ENCODE measurements at places on chromosomes 6 and 20.

DNA sequence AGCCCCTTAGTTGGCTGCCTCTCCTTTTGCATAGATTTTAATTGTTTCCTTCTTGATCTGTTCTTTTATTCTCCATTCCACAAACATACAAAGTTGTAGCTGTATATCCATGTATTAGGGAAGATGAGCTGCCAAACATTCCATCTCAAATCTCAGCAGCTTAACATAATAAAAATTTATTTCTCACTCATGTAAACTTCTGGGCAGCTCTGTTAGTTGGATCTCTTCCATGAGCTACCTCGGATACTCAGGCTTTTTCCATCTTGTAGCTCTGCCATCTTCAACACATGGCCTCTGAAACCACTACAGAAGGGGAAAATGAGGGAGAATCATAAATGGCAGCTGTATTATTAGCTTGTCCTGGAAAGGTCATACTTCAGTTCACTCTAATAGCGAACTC lies 149.4 kb upstream of the BMP2 start:
- DNase-seq: no peak

- no peak for DNase-seq
These were observed 20.0 kb upstream of the LIN28B start for GRCh38 chr6:104936766-104937535.

GRCh38 chr6:50380406-50381098 lies 330.8 kb upstream of the DEFB112 start:
- no peak for DNase-seq

GRCh38 chr6:97292671-97293070 lies 9.7 kb upstream of the MMS22L start:
- DNase-seq: no peak

- peak; percentile 75 for DNase-seq
These were observed at the start of gene C6orf47 for GRCh38 chr6:31660381-31661261. Gene C6orf47 (minus strand): TSS chr6:31660778. CDS start chr6:31659947, 831 bp downstream.

DNA sequence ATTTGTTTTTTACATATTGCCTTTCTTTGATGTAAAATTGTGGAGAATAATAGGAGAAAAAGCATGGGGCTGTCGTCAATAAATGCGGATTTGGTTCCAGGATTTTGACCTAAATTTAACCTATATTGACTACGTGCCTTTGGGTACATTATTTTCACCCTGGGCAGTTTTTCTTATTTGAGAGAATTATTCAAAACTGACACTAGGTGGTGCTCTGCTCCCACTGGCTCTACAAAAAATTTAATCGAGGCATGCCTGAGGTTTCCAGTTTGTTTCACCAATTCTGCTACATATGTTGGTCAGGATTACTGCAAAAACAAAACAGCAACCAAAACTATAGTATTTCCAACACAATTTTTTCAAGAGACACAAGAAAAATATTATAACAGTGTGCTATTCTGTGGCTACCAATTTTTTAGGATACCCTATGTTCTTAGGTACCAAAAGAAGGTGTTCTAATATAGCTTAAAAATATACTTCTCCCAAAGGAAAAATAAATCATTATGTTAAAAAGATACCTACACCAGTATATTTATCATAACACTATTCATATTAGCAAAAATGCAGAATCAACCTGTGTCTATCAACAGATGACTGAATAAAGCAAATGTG lies 48.6 kb upstream of the FABP7 start:
- DNase-seq: peak; percentile 33

DNA sequence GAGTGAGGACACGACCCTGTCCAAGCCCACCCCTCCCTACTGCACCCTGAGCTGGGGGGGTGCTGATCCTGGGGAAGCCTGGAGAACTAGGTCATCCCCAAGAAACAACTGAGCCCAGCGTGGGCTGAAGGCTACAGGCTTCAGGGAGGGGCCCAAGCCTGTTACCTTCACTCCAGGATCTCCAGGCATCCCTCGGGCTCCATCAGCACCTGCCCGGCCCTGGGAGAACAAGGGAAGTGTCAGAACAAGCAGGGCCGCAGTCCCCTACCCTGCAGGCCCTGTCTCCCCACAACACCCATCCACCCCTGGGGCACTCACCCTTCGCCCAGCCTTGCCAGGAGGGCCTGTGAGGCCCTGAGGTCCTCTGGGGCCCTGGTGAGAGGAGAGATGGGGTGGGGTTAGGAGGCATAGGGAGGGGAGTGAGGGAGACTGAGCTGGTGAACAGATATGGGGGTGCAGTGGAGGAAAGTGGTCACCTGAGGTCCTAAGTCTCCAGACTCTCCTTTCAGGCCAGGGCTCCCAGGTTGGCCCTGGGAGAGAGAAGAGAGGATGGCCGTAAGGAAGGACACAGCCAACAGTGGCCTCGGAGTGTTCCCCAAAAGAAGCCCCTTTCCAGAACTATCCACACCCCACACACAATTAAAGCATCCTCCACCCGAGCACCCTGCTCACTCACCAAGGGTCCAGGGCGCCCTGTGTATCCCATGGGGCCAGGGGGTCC lies 13.4 kb downstream of the COL11A2 start:
- no peak for DNase-seq

- DNase-seq: no peak
These were observed 1.7 kb upstream of the EIF6 start for GRCh38 chr20:35286077-35286898.

GRCh38 chr20:36281785-36282380 lies 24.3 kb upstream of the DLGAP4 start:
- no peak for DNase-seq

DNA sequence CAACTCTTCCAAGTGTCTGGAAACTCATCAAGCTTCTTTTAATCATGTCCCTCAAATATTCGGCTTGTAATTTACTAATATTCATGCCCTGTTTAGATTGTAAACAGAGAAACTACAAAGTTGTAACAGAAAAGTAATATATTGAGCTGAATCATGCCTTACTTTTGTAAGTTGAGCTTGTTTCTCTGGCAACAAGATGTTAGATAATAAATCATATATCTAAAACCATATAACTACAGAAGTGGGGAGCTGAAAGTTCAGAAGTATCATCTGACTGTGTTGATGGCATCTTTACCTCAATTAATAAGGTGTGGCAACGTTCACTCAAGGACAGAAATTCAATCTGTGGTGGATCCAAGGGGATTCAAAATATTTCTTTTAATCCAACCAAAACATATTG lies 263.9 kb downstream of the PLCB1 start:
- no peak for DNase-seq

DNA sequence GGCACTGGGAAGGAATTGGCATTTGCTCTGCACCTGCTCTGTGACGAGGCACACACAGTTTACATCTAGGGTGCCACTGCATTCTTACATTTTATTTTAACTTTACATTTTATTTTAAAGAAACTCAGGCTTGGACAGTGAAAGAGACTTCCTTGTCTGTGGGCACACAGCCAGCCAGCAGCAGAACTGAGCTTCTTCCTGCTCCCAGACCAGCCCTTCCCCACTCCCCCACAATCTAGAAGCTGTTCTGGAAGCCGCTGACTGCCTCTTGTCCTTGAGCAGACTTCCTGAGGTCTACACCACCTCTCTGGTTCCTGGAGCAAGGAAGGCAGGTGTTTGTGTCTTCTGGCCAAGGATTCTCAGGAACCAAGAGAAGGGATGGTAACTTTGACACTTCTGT lies 27.9 kb upstream of the CD93 start:
- DNase-seq: no peak

DNA sequence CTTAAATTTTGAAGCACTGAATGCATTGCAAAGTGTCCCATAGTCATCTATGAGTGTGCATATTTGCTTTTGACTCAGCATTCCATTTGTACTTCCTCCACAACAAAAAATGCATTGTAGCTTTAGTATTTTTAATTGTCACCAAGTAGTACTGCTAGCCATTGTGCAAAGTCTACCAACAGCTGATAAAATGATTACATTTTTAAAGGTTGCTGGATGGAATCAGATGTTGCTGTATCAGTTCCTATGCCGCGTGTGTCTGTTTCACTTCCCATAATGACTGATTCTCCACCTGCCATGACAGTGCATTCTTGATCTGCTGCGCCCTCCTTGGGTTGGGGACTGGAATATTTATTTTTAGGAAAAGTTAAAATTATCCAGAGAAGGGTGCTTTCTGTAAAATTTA lies 41.2 kb downstream of the SLX4IP start:
- DNase-seq: no peak

- no peak for DNase-seq
These were observed 273.1 kb downstream of the HAO1 start for GRCh38 chr20:7667194-7667593.

- no peak for DNase-seq
These were observed 4.7 kb upstream of the C6orf132 start for GRCh38 chr6:42147138-42147562.

DNA sequence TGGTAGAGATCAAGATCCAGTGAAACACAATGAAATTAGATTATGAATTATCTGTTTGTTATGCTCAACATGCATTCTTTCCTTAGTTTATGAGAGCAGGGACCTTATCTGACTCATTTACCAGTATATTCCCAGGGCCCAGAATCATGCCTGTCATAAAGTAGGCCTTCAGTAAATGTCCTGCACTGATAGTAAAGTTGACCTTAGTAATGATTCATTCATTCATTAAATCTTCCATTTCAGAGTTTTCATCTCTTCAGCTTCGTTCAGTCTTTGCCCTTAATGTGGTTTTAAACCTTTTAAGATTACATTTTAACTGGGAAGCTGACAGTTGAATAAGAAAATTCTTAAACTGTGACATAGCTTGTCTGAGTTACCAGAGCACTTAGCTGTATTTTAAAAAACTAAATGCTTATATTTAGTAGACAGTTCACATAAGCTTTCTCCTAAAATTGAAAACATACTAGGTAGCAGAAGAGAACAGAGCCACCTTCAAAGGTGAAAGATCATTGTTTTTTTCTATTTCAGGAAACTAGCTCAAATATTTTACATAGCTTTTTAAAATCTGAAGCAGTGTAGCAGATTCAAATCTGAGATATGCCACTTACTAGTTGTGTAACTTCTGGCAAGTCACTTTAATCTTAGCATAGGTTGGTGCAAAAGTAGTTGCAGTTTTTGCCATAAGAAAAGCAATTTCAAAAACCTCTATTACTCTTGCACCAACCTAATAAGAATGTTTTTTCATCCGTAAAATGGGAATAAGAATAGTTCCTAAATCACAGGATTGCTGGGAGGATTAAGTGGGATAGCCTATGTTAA lies 41.4 kb downstream of the MCM8 start:
- DNase-seq: no peak

DNA sequence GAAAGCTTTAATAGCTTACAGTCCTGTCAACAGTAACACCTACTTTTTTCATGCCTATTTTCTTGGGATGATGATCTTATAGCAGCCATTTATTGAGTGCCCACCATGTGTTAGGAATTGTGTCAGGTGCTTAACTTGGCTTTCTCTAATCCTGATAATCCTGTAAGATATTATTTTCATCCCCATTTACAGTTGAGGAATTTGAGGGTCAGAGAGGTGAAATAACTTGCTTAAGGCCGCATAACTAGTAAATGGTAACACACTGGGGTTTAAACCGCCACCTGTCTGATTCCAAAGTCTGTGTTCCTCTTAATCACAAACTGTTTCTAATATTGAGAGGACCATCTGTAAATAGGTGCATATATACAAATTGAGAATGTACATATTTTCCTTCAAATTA lies 55.5 kb downstream of the NCOA3 start:
- DNase-seq: no peak

- DNase-seq: no peak
These were observed 382 bp downstream of the SFT2D1 start for GRCh38 chr6:166341977-166342348.

- no peak for DNase-seq
These were observed 775.2 kb downstream of the C6orf118 start for GRCh38 chr6:164534070-164534766.

- peak; percentile 46 for DNase-seq
These were observed 5.4 kb upstream of the PLAGL1 start for GRCh38 chr6:144013486-144013909.

DNA sequence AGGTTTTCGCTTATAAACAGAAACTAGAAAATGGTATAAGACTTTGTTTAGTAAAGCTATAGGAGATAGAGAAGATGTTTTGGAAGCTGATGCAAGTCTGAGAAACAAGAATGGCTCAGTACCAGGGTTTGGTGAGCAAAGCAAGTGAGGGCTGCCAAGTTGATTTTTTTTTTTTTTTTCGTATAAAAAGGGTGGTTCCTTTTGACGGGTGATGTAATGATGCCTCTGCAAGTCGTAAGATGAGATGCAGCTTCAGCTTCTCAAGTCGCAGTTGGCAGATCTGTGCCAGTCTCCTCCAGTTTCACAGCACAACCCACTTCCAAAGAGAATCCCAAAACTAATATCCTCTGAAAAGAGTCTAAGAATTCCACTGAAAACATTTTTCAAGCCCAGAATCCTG lies 252.8 kb upstream of the CDH4 start:
- peak; percentile 31 for DNase-seq

DNA sequence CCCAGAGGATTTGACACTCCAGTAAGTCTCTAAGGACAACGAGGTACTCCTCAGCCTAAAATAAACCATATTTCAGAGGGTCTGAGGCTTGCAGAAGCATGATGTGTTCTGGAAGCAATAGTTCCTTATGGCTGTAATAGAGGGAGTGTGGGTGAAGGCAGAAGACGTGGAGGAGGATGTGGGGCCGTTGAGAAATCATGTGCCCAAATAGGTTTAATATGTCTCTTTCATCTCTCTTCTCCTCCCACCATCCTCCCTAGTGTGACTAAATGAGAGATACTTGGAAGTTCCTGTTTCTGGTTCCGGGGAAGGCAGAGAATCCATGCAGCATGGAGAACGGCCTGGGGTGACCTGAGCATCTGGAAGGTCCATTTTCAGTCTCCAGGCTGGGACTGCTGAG lies 174.0 kb upstream of the RSPO3 start:
- DNase-seq: no peak

DNA sequence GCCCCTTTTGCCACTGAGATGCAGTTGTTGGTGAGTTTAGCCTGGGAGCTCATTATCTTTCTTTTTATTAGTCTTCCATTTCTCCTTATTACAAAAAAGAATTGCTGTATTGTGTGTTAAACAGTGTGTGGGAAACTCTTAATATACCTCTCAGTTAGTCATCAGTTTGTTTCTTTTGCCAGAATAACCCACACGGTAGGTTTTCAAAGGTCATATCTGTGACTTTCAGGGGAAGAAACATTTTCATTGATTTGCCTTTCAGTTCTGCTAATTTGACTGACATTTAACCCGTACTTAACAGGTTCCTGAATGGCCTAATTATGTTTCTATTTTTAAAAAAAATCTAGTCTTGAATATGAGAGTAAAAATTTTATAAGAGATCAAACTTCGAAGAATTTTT lies 145.3 kb downstream of the KHDC1L start:
- no peak for DNase-seq

- DNase-seq: no peak
These were observed 579 bp upstream of the BPHL start for GRCh38 chr6:3117912-3118352.

- DNase-seq: peak; percentile 95
These were observed 112.9 kb downstream of the TRERF1 start for GRCh38 chr6:42338744-42339222.

- no peak for DNase-seq
These were observed 46.1 kb downstream of the FAM50B start for GRCh38 chr6:3895312-3895653.

DNA sequence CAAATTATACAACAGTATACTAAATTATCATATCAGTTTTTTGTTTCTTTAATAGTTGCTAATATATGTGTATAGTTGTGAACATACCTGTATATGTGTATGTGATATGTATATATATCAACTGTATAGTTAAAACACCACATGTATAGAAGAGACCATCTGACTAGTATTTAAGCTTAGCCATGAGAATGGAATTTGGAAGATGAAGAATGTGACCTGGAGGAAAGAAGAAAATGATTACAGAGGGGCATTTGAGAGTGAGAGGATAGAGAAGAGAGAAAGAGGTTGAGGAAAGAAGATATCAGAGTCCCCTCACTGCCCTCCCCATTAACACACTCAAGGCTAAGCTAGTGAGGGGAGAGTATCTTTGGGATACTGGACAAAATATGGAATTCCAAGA lies 335.9 kb downstream of the BCKDHB start:
- DNase-seq: no peak

All from SW480 (cell line).